NCI-H1436 treated with DMSO at 0.1 percent for 48 hours (cell line): ENCODE measurements at places on chromosomes 16 and 17.

- DNase-seq, result no peak
These were observed 85.7 kb downstream of the CMIP start for GRCh38 chr16:81530296-81530721.

GRCh38 chr16:71937868-71938510, 42.7 kb downstream of the IST1 start:
- DNase-seq, result no peak

DNA sequence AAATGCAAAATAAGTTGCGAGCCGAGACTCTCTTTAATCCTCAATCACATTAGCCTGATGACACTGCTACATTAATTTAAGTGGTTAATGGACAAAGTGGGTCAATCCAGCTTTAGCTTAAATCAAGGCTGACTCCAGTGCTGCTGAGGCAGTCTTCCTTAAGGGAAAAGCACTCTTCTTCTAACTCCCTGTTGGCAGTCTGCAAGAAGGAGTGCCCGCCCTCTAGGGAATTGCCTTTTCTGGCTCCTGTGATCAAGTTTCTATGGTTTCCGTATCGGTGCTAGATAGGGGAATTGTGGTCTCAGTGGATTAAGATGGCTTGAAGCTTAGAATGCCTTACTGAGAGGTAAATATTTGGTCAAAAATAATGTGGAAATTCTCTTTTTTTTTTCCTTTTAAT, 41.0 kb downstream of the HS3ST3B1 start:
- DNase-seq, result no peak

DNA sequence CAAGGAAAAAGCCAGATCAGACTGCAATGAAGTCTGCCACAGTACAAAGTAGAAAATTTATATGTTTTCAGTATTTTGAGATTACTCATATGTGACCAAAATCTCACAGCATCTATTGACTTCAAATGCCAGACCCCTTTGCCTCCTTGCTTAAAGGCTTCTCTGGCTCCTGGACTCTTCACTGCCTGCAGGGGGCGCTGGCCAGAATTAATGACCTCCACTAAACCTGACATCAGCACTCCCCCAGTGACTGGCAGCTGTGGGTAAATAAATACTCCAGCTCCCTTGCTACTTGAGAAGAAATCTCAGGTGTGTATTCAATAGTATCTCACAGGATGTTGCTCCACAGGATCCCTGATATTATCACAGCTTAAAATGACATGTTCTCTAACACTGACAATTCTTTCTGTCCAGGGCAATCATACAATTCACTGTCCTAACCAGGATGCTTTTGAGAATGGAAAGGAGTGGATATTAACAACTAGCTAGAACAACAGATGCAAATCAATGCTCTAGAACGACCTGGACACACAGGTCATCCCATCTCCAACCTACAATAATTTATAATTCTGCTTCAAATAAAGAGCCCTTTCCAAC, 4.0 kb downstream of the BECN1 start:
- DNase-seq, result peak; percentile 16

DNA sequence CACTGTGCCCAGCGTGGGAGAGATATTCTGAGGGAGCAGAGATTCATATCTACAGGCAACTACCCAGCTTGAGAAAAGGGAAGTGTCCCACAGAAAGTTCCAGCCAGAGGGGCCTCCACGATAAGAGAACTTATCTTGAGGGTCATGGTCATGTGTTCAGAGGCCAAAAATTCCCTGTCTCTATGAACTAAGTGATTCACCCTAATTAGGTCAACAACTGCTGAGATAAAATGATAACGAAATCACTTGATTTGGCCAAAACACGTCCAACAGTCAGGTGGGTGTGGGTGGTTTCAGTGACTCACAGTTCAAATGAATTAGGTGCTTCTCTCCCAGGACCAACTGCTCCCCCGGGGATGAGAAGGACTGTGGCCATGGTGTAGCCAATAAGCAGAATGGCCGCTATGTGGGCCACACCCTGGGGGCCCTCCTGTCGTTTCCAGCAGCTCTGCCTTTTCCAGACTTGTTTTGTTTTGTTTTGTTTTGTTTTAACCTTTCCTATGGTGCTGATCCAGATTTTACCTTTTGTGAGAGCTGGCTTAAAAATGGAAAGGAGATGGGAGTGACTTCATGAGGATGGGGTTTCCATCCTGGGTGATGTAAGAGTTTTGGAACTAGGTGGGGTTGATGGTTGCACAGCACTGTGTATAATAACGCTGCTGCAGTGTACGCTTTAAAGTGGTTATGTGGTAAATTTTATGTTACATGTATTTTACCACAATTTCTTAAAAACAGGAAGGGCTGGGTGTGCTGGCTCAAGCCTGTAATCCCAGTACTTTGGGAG, 8.7 kb downstream of the DNAI2 start:
- DNase-seq, result no peak

- no peak for DNase-seq
These were observed 19.2 kb downstream of the MXRA7 start for GRCh38 chr17:76691379-76692191.

- no peak for DNase-seq
These were observed 34.9 kb downstream of the USP31 start for GRCh38 chr16:23114131-23114904.

DNA sequence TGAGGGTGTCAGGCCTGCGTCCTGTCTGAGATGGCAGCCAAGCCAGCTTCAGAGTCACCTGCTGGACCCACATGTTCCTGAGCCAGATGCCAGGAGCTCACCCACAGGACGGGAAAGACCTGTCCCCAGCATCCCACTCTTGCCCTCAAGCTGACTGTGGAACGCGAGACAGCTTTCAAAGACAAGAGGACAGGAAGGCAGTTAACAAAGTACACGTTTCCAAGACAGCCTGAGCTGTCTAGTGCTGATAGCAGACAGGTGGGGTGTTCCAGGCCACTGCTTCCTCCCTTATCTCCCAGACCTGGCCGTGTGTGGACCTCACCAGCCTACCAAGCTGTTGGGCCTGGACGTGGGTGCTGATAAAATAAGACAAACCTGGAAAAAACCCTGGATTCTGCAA, 13.2 kb downstream of the CMTM3 start:
- no peak for DNase-seq

DNA sequence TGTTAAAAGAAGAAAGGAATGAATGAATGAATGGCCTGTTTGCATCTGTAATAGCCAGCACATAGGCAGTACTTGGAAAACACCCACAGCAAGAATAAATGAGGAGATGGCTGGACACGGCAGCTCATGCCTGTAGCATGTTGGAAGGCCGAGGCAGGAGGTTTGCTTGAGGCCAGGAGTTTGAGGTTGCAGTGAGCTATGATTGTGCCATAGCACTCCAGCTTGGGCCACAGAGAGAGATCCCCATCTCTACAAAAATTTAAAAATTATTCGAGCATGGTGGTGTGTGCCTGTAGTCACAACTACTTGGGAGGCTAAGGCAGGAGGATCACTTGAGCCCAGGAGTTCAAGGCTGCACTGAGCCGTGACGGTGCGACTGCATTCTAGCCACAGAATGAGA, 12.5 kb downstream of the IL4R start:
- DNase-seq, result no peak

- no peak for DNase-seq
These were observed 82.3 kb downstream of the ADCY9 start for GRCh38 chr16:4033951-4034350.

DNA sequence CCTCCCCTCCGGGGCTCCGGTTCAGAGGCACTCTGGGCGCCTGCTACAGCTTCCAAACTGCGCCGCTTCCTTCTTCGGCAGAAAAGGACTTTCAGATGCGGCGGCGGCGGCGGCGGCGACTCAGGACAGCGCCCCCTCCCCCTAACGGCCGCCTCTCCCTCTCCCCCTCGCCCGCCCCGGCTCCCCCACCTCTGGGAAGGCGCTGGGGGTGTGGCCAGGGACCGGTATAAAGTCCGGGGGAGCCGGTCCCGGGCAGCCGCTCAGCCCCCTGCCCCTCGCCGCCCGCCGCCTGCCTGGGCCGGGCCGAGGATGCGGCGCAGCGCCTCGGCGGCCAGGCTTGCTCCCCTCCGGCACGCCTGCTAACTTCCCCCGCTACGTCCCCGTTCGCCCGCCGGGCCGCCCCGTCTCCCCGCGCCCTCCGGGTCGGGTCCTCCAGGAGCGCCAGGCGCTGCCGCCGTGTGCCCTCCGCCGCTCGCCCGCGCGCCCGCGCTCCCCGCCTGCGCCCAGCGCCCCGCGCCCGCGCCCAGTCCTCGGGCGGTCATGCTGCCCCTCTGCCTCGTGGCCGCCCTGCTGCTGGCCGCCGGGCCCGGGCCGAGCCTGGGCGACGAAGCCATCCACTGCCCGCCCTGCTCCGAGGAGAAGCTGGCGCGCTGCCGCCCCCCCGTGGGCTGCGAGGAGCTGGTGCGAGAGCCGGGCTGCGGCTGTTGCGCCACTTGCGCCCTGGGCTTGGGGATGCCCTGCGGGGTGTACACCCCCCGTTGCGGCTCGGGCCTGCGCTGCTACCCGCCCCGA, at the start of gene IGFBP4:
Gene IGFBP4 (plus strand): TSS at position 255 of the 792 bp plus-strand sequence. CDS start 286 bp downstream, at position 541.
- no peak for DNase-seq

- DNase-seq, result no peak
These were observed 919.1 kb upstream of the EEF2KMT start for GRCh38 chr16:6016530-6017184.

DNA sequence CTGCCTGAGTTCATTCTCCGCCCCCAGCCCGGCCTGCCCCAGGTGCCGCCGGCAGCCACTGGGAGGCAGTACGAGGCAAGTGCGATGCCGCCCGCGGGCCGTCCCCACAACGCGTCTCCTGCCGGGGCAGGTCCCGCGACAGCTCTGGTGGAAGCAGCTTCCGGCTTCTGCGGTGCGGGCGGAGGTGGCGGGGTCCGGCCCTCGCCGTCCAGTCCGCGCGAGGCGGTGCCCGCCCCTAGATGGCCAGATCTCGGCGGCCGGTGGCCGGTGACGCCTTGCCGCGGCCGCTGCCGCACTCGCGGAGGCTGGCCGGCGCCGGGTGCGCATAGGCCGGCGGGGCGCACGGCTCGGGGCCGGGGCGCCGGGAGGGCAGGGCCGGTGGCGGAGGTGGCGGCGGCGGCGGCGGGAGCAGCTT, 1.8 kb downstream of the GJD3 start:
- no peak for DNase-seq

GRCh38 chr17:51873302-51873701, 285.2 kb downstream of the CA10 start:
- DNase-seq, result no peak

DNA sequence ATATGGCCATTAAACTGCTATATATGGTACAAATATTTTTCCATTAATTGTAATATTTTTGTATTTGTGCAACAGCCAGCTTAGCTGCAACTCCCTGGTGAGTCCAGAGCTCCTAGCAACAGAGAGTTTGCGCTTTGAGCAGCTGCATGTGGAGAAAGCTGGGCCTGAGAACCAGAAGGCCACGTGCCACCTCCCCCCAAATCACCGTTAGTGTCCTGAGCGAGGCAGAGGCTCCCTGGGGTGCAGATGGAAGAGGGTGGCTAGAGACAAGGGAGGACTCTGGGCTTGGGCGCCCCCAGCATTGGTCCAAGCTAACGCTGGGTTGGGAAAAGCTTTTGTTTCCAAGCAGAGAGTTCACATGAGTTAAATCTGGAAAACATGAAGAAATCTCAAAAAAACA, 41.6 kb downstream of the HSBP1 start:
- DNase-seq, result no peak

GRCh38 chr16:2056077-2056476, 8.3 kb downstream of the TSC2 start:
- no peak for DNase-seq

DNA sequence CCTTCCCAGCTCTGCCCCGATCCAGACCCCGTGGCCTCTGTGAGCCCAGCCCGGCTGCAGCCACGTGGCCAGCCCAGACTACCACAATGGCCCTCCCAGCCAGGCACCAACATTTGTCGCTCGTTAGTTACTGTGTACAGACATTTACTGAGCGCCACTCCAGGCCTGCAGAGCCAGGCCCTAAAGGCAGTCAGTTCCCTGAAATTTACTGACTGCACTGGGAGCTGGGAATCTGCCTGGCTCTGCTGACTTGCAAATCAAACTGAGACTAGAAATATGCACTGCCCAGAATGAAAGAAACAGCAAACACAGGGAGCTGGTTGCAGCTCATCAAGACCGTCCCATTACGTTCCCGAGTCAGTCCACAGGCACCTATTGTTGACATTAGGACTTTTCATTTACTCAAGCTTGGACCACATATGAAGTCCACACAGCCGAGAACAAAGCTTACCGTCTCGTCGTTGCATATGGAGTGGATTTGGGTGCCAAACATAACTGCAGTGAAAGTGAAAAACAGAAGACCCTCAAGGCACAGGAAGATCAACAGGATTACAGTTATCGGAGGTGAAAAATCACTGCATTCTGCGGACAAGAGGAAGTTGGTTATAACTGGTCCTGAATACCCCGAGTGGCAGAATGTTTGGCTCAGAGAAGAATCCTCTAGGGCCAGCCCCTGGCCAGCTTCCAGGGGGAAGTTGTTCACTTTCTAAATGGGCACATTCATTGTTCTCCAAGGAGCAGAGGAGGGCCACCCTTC, 34.5 kb downstream of the ZDHHC7 start:
- no peak for DNase-seq

DNA sequence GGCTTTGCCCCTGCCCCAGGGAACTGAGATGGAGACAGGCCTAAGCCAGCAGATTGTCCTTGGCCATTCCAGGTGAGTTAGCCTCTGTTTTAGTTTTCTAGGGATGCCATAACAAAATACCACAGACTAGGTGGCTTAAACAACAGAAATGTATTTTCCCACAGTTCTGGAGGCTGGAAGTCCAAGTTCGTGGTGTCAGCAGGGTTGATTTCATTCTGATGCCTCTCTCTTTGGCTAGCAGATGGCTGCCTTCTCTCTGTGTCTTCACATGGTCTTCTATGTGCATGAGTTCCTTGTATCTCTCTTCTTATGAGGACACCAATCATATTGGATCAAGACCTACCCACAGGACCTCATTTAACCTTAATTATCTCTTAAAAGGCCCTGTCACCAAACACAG, 12.8 kb downstream of the FAM20A start:
- DNase-seq, result no peak

- DNase-seq, result no peak
These were observed 7.3 kb downstream of the HASPIN start for GRCh38 chr17:3730881-3731429.

DNA sequence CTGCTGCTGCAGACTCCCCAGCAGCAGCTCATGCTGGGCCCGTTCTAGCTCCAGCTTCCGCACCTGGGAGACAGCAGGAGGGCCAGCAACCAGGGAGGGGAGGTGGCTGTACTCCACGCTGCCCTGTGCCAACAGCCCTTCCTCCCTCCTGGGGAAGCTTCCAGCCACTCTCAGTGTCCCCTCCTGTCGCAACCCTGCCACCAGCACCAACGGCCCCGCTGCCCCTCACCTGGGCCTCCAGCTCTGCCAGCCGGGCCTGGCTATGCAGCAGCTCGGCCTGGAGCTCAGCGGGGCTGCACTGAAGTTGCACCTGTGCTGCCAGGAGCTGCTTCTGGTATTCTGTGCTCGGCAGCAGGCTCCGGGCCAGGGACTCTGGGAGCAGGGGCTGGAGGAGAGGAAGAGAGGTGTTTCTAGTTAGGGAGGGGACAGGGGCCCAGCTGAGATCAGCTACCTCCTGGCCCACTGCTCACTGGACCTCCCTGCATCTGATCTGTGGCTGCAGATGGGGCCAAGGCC, 15.4 kb upstream of the MRPL38 start:
- DNase-seq, result no peak

- no peak for DNase-seq
These were observed 592 bp upstream of the ZNF385C start for GRCh38 chr17:42098730-42099399.

GRCh38 chr17:4161192-4161966, 18.4 kb downstream of the CYB5D2 start:
- DNase-seq, result no peak
